ENCODE measurements at places on chromosomes 4 and X.

- no peak for DNase-seq
These were observed 5.4 kb upstream of the SOX3 start for GRCh38 chrX:140510306-140510676.

GRCh38 chr4:74900862-74901261 lies 32.1 kb upstream of the PARM1 start:
- DNase-seq = no peak

- peak; percentile 26 for DNase-seq
These were observed 66.1 kb downstream of the NR3C2 start for GRCh38 chr4:148376151-148376550.

DNA sequence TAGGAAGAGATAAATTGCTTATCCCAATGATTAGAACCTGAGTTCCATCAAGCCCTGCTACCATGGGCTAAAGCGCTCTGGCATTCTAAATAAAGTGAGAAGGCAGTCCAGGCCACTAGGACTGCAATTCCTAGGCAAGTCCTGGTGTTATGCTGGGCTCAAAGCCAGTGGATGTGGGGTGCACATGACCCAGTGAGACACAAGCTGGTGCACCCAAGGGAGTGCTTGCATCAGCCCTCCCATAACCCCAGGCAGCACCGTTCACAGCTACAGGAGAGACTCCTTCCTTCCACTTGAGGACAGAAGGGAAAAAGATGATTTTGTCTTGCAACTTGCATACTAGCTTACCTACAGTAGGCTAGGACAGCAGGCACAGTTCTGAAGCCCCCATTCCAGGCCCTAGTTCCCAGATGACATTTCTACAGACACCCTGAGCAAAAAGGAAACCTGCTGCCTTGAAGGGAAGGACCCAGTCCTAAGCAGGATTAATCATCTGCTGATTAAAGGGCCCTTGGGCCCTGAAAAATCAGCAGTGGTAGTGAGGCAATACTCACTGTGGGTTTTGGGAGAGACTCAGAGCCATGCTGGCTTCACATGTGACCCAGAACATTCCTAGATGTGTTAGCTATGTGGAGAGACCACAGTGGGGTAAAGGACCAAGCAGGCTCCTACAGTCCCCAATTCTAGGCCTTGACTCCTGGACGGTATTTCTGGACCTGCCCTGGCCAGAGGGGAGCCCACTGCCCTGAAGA lies 77.8 kb downstream of the KLHL13 start:
- DNase-seq = no peak

DNA sequence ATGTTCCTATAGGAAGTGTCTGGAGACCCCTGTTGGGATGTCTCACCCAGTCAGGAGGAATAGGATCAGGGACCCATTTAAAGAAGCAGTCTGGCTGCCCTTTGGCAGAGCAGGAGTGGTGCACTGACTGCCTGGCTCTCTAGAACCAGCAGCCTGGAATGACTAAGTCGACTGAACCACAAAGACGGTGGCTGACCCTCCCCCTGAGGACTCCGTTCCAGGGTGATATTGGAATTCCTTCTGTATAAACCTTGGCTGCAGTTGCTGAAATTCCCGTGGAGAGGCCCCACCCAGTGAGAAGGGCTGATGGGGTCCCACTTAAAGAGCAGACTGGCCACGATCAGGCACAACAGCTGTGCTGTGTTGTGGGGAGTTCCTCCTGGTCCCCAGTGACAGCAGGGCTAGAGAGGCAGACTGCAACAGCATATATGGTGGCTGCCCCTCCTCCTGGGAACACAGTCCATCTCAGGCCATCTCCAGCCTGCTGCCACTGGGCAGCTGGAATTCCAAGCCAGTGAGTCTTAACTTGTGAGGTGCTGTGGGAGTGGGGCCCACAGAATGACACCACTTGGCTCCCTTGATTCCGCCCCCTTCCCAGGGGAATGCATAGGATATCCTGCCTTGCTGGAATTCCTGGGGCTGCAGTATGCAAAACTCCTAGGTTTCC lies 41.8 kb upstream of the RLIM start:
- DNase-seq = no peak

DNA sequence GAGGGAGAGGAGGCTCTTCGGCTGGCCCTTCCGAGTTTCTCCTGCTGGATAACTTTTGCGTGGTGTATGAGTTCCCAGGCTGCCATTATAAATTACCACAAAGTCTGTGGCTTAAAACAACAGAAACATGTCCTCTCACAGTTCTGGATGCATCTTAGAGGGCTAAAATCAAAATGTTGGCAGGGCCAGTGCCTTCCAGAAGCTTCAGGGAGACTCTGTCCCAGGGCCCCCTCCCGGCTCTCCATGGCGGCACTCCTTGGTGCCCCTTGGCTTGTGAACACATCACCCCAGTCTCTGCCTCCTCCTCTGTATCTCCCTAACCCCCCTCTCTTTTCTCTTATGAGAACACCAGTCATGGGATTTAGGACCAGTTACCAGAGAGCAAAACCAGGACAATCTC lies 23.3 kb upstream of the PPP2R2C start:
- no peak for DNase-seq

DNA sequence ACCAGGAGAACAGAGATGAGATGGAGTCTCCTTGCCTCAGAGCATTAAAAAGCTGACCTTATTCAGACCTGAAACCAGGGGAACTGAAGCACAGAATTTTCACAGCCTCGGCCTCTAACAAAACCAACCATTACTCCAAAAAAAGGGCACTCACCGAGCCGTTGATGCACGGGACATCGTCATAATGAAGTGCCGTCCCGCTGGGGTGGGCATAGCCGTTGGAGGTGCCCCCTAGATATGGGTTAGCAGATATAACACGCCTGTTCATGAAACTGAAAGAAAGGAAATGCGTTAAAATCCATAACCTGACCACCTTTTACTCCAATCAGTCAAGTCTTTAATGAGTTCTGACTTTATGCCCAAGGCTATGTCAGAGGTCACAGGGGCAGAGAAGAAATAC lies 153.6 kb downstream of the AFAP1 start:
- DNase-seq = no peak

- no peak for DNase-seq
These were observed 45.9 kb downstream of the USP11 start for GRCh38 chrX:47278691-47279090.
